Thymus (tissue), 14 donors: ENCODE measurements at places on chromosomes 7 and 10.
A peak's percentile ranks its signal among the peaks of the same experiment; 100 is the strongest.

DNA sequence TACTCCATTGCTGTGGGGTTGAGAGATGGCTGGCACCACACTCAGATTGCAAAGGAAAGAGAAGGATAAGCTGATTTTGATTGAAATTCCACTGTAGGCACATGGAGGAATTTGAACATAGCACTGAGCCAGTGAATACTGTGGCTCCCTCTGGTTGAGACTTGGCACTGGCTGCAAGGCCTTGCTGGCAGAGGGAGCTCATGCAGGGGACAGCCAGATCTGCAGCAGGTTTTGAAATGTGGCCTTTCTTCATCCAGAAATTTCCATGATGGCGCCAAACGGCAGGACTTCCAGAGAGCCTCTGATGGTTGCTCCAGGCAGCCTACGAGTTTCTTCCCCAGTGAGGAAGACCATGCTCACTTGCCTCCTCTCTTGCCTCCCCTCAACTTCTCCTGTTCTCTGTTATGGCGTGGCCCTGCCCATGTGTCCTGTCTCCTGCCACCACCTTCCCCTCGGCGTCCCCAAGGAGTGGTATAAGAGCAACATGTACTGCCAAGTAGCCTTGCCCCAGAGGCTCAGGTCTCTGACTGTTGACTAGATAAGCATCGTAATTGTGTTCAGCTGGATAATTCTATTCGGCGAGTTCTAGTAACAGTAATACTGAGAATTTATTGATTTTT is 265.6 kb downstream of the CCDC3 start:
- no peak for DNase-seq

- no peak for DNase-seq
Measured at GRCh38 chr7:155721056-155721455, 76.6 kb downstream of the RBM33 start.

- no peak for DNase-seq
Measured at GRCh38 chr7:2175091-2175490, 57.7 kb downstream of the MAD1L1 start.

DNA sequence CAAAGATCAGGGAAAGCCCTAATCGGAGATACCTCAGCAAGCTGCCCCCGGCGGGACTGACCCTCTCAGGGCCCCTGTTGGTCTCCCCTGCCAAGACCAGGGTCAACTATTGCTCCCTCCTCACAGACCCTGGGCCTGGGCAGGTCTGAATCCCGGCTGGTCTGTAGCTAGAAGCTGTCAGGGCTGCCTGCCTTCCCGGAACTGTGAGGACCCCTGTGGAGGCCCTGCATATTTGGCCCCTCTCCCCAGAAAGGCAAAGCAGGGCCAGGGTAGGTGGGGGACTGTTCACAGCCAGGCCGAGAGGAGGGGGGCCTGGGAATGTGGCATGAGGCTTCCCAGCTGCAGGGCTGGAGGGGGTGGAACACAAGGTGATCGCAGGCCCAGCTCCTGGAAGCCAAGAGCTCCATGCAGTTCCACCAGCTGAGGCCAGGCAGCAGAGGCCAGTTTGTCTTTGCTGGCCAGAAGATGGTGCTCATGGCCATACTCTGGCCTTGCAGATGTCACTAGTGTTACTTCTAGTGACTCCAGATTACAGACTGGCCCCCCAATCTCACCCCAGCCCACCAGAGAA is 24.1 kb downstream of the TBATA start:
- no peak for DNase-seq

DNA sequence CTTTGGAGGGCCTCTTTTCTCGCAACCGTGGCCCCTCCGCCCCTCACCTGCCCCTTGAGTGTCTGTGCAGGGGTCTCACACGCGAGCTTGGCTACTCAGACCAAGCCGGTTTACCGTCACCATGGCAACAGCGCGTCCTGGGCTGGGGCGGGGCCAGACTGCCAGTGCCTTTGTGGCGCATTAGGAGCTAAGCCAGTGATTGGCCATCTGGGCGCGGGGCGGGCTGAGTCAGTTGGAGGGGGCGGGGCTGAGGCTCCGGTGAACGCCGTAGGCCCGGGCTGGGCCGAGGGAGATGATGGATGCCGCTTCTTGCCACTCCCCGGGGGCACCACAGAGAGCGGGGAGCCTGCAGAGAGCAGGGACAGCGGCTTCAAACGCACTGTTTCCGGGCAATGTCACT is 48.7 kb upstream of the FXYD4 start:
- peak; percentile 62 for DNase-seq

GRCh38 chr7:40077849-40078248 is 56.6 kb downstream of the MPLKIP start:
- no peak for DNase-seq

DNA sequence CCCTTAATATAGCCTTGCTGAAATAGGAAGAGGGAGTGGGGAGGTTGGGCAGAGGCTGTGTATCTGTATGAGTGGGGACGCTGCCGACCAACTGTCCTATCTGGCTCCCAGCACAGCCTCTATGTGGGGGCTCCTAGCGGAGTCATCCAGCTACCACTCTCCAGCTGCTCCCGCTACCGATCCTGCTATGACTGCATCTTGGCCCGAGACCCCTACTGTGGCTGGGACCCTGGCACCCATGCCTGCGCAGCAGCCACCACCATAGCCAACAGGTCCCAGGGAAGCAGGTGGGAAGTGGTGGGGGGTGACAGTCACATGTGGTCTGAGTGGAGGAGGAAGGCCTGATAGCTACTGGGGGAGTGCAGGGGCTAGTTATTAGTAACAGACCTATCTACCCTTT is 6.6 kb downstream of the MRPL43 start:
- no peak for DNase-seq
